Effector memory CD4-positive, alpha-beta T cell (primary cell): ENCODE measurements at places on chromosomes 11 and 22.

DNA sequence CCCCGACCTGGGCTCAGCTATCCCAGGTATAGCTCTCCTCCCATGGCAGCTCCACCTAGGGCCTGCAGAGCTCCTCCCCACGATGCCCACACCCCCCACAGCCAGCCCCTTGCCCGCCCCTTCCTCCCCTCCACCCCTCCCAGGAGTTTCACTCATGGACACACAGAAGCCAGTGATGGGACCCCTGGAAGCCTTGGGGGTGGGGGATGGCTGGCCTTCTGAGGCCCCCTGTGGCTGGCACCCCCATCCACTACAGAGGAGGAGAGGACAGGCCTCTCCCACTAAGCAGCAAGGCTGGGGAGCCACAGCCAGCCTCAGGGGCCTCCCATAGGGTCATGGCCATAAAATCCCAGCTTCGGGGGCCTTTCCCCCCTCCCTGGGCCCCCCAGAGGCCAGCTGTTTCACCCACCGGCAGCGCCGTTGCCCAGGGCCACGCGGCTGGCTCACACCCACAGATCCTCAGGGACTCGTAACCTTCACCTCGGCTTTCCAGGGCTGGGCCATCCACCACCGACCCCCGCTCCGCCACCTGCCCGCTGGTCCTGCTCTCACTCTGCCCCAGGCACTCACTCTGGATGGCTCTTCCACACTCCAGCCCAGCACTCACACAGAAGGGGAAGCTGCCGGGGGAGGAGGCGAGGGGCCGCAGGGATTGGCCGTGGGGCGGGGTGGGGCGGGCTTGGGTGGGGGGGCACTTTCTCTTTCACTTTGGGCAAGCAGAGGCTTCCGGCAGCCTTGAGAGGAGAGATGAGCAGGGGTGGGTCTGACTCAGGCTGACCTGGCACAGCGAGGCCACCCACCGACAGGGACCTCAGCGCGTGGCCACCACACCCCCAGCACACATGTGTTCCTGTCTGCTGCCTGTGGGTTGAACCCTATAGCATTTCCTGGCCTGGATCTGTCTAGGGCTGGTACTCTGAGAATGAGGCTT, 2.2 kb downstream of the SLC25A22 start:
- peak; percentile 62 for DNase-seq

DNA sequence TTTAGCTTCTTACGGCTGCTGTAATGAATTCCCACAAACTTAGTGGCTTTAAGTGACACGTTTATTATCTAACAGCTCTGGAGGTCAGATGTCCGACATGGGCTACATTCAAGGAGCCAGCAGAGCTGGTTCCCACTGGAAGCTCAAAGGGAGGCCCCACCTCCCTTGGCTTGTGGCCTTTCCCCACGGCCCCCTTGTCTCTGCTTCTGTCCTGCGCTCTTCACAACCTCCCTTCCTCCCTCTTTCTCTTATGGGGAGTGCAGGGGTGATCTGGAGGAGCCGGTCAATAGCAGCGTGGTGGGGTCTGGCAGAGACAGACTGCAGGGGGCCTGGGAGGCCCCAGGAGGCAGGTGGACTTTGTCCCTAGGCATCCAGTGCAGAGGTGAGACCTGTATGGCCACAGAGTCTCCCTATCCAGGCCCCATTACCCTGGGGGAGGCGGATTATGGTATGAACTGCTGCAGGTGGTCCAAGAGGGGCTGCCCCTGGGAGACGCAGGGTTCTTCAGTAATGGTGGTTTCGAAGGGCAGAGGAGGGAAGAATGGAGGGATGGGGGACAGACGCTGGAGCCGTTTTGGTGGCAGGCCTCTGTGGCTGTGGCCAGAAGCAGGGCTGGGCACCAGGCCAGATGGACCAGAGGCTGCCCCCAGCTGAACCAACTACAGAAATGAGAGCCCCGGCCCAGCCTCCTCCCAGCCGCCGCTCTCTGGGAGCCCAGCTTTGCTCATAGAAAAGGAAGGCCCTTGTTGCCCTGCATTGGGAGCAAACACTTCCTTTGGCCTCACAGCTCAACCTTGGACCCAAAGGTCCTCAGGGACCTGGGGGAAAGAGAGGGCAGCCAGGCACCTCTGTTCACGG, 30.7 kb upstream of the KCNQ1OT1 start:
- DNase-seq = no peak

GRCh38 chr22:25351631-25352293, 132.3 kb downstream of the CRYBB2 start:
- no peak for DNase-seq

DNA sequence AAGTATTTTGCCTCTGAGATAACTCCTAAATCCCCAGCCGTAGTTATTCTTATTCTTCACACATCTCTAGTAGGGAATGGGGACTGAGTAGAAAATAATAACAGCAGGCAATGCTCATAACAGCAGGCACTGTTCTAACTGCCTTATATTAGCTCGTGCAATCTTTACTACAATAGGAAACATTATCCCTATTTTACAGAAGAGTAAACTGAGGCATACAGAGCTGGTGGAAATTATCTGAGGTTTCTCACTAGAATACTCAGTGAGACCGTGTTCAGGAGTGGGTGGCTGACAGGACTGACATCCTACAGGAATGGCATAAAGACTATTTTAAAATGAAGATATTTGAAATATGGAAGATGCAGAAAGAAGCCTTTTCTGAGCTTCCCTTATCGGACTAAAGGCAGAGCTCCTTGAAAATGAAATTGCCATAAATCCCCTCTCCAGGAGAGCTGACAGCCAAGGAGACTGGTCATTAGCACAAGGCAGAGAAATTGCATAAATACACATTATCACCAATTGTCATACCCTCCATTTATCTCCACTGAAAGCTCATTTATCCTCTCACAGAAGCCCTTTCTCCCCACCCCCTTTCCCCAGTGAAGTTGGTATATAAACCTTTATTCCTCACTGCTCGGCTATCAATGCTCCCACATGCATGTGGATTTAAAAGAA, 93.9 kb downstream of the RASSF10 start:
- DNase-seq = no peak

GRCh38 chr22:43337385-43337784, 5.8 kb downstream of the SCUBE1 start:
- no peak for DNase-seq

GRCh38 chr11:46380340-46381047, 975 bp upstream of the MDK start:
- DNase-seq = peak; percentile 27

DNA sequence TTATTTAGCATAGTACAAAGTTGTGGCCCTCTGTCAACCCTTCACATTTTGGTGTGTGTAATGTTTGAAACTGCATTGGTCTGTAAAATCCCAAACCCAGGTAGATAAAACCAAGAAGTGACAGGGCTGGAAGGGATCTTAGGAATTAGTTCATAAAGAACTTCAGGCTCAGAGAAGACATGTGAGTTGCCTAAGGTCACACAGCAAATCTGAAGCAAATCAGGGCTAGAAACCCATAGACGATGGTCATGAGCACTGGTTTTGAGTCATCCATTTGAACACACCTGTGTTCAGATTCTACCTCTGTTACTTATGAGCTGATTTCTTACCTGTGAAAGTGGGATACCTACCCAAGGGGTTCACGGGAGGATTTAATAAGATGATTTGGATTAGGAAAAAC, 107.1 kb downstream of the PTPRJ start:
- no peak for DNase-seq

DNA sequence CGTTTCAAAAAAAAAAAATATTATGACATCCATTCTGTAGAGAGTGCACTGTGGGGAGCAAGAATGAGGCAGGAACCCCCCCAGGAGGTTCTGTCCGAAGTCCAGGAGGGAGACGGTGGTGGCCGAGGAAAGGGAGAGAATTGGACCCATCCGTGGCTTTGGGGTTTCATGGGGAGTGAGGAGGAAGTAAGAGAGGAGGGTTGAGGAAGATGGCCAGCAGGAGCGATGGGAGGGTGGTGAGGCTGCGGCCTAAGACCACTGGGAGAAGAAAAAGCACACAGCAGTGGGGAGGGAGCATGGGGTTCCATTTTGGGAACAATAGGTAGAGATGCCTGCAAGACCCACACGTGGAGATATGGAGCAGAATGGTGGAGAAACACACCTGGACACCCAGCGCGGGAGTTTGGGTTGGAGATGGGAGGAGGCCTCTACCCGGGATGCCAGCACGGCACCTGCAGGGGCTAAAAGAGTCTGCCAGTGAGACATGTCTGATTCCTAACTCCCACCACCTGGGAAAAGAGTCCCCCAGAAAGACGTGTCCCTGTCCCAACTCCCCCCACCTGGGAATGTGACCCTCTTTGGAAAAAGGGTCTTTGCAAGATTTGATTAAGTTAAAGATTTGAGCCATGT, 72.5 kb upstream of the SHANK2 start:
- DNase-seq = no peak

DNA sequence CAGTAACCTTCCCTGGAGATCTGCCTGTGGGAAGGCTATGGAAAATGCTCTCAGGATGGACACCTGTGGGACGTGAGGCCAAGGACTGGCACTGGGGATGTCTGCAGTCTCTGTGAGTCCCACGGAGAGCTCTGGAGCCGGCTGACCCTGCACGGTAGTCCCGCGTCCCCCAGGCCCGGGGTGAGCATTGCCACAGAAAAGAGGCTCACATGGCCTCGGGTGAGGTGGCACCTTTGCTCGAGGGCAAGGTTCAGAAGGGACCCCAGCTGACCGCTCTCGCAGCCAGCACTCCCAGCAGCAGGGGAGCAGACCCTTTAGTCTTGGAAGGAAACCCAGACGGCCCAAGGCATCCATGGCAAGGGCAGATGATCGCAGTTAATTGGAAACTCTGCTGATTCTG, 9.0 kb downstream of the RTL6 start:
- DNase-seq = no peak

GRCh38 chr11:64538501-64538951, 52.5 kb upstream of the SLC22A12 start:
- no peak for DNase-seq

DNA sequence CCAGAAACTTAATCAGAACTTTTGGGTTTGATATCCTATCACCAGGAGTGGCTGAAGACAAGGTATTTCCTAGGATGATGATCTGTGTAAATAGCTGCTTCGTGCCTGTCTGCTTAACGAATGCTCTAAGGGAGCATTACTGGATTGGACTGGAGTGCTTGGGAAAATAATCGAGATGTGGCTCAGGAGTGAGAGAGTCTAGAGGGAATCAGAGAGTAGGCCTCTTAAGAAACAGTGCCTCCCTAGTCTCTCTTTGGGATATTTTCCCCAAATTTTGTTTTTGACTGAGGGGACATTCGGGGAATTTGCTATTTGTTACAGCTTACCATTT, 2.5 kb downstream of the MAML2 start:
- no peak for DNase-seq

GRCh38 chr11:33772300-33772699, 2.0 kb downstream of the FBXO3 start:
- DNase-seq = no peak

GRCh38 chr11:100727410-100727809, 40.3 kb downstream of the ARHGAP42 start:
- DNase-seq = no peak

DNA sequence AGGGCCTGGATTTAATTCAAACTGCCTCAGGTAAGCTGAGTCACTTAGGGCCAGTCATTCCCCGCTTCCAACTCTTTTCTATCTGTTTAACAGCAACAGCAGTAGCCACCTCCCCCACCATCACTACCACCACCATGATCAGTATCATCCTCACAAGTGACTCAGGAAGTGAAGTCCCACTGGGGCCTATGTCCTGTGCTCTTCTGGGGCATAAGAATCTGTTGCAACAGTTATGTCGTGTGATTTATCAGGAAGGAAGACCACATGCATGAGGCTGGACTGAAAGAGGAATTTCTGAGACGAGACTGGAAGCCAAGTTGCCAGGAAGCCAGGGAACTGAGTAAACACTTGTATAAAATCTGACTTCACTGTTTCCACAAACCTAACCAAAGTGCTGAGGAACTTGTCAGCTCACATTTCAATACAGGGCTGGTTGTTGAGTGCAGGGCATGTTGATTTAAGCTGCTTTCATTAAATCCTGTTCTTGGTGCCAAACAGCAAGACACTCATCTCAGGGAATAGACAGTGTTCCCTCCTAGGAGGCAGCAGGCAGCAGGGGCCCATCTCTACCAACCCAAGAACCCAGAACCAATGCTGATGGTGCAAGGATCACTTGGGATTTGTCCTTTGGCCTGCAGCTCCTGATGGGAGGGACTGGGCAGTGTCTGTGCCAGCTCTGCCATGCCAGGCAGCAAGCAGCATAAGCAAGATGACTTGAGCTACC, 226.7 kb upstream of the NARS2 start:
- no peak for DNase-seq

DNA sequence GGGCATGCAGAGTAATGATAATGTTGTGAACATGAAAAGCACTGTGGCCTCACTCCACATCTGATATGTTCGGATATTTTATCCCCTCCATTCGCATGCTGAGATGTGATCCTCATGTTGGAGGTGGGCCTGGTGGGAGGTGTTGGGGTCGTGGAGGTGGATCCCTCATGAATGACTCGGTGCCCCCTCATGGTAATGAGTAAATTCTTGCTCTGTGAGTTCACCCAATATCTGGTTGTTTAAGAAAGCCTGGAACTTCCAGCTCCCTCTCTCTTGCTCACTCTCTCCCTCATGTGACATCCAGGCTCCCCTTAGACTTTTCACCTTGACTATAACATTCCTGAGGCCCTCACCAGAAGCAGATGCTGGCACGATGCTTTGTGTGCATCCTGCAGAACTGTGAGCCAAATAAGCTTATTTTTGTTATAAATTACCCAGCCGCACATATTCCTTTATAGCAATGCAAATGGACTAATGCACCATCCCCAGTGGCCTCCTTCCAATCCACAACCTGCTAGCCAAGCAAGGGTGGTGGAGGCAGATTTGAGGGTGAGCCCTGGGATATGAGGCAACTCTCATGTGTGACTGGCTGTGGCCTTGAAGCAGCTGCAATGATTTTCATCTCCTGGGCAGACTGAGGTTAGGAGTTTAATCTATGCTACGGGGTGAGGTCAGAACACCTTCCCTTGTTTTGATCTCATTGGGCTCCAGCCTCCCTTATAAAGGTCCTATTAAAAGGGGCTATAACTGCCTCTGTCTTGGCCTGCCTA, 276.5 kb downstream of the ETS1 start:
- no peak for DNase-seq

- DNase-seq = no peak
Measured at GRCh38 chr22:32583921-32584335, 109.3 kb downstream of the FBXO7 start.

DNA sequence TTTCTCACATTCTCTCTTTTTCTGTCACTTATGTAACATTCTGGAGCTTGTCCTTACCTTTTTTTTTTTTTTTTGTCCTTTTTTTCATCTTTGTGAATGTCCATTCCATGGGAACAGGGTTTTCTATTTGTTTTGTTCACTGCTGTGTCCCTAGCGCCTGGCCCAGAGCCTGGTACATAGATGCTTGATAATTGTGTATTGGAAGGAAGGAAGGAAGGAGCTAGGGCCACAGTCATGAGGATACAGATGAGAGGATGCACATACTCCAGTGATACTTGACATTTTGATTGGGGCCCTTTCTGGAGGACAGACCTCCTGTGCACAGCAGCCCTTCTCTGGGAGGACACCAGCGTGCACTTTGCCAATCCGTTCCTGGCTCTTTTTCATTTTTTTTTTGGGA, 68.9 kb downstream of the KIAA1671 start:
- DNase-seq = no peak

- DNase-seq = no peak
Measured at GRCh38 chr11:76635991-76636738, 34.4 kb downstream of the LRRC32 start.

- DNase-seq = no peak
Measured at GRCh38 chr11:35751664-35752061, 89.1 kb downstream of the TRIM44 start.
